ENCODE measurements at places on chromosomes 2 and 18.

DNA sequence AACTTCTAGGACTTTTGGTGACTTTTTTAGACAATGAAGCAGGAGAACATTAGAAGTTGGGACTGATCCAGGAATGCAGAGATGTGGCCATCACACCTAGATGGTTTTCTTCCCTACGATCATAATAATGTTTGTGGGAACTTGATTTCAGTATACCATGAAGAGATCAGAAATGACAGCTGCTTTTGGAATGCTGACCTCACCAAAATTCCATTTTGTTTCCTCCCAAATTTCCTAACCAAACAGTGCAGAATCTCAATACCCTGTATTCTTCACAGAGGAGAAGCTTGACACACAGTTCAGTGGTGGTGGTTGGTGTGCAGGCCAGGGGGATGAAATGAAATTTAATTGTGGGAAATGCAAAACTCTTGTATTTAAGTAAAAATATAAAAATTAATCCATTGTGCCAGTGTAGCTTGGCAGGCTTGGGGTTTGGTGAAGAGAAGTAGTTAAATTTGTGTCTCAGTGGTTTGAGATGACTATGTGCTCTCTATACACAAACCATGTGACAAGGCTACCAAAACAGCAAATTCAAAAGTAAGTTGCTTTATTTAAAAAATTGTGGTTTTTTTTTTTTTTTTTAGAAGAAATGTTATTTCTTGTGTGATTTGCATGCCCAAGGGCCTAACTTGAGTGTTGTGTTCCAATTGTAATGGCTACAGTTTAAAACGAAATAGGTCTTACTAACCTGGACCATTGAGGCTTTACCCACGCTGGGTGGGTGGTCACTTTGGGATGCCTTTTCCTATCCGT lies 252.4 kb downstream of the LPIN1 start:
- H3K4me1 ChIP-seq: peaks cover 4% of the 10 kb centered on the region
- H3K36me3 ChIP-seq: no peaks in the 10 kb centered on the region
- H3K27ac ChIP-seq: no peak overlapping the region
- peaks cover 25% of the 10 kb centered on the region for H3K27me3 ChIP-seq

DNA sequence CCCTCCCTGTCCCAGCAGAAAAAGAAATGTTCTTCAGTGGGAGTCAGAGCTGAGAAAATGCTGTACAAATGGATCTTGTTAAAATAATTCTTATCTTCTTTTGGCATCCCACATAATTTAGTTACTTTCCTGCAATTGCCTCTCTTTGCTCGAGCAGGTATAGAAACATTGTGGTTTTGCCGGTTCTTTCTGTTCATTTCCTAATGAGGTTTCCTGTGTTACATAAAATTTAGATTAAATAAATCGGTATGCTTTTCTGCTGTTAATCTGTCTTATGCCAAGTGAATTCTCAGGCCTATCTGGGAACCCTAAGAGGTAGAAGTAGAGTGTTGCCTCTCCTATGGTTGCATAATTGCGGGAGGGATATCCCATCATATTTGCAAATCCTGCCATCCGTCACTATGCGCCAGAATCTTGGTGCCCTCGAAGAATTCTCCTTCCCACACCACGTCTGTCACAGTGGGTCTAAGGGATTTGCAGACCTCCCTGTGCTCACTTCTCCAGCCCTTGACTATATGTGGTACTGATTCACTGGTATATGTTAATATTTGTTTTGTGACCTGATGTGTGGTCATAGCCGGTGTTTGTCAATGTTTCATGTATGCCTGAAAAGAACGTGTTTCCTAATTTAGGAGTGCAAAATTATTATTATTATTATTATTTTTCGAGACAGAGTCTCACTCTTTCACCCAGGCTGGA lies 12.2 kb upstream of the HDAC4 start:
- no peaks in the 10 kb centered on the region for H3K36me3 ChIP-seq
- no peak overlapping the region for H3K27ac ChIP-seq
- H3K4me3 ChIP-seq: no peak overlapping the region
- peaks cover 11% of the 10 kb centered on the region for H3K27me3 ChIP-seq
- DNase-seq: no peak

DNA sequence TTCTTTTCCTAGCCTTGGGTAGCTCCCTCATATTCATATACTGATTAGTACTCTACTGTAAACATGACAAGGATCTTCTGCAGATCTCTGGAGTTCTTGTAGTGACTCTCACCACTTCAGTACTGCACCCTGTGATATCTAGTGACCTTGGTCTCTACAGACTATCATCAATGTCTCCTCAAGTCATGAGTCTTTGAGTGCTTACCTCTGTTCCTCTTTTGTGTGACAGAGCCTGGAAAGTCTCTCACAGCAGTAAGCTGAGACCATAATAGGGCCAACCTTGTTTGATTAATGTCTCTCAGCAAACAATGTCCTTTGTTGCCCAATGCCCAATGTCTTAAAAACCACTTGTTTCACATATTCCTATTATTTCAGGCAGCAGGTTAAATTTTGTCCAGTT lies 34.2 kb upstream of the BAZ2B start:
- no peaks in the 10 kb centered on the region for H3K36me3 ChIP-seq
- H3K27ac ChIP-seq: no peak overlapping the region
- no peak overlapping the region for H3K4me3 ChIP-seq
- H3K4me1 ChIP-seq: no peaks in the 10 kb centered on the region
- no peaks in the 10 kb centered on the region for H3K27me3 ChIP-seq
- no peak for DNase-seq

DNA sequence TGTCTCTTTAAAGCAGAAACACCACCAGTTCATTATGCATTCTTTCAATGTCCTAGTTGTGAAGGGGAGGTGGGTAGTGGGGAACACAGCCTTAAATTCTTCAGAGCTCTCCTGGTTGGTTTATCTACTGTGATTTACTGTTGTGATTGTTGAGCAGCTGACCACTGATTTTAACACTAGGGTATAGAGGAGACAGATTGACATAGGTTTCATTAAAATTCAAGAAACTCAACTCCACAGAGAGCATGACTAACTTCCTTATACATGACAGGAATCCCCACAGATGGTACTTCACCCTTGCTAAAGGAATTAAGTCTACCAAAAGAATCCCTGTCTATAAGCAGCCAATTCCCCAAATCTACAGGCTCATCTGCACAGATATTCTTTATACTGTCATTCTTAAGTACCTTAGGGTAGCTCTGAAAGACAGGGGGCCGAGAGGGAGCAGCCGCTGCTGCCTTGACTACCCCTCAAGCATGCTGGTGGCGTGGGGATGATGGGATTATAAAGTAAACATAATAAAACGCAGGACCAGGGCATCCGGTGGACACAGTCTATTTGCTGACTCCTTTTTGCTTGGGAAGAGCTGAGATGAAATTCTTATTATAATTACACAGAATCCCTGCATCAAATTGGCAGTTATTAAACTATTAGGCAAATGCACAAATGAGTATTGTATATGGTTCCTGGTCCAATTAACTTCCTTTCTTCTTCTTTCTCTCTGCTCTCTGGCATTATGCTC lies 1377.6 kb upstream of the PIK3C3 start:
- no peaks in the 10 kb centered on the region for H3K4me1 ChIP-seq
- H3K27me3 ChIP-seq: no peaks in the 10 kb centered on the region
- no peak for DNase-seq
- no peak overlapping the region for H3K4me3 ChIP-seq
- H3K36me3 ChIP-seq: no peaks in the 10 kb centered on the region

DNA sequence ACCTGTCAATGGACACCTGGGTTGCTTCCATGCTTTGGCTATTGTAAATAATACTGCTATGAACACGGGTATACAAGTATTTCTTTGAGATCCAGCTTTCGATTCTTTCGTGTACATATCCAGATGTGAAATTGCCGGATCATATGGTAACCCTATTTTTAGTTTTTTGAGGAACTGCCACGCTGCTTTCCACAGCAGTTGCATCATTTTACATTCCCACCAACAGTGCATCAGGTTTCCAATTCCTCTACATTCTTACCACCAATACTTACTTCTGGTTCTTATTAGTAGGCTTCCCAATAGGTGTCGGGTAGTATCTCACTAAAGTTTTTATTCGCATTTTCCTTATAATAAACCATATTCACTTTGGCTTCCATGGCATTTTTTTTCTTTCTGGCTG lies 69.6 kb downstream of the PID1 start:
- no peak overlapping the region for H3K4me3 ChIP-seq
- no peaks in the 10 kb centered on the region for H3K36me3 ChIP-seq
- no peak overlapping the region for H3K27ac ChIP-seq
- no peaks in the 10 kb centered on the region for H3K4me1 ChIP-seq
- H3K27me3 ChIP-seq: no peaks in the 10 kb centered on the region
- no peak for DNase-seq

DNA sequence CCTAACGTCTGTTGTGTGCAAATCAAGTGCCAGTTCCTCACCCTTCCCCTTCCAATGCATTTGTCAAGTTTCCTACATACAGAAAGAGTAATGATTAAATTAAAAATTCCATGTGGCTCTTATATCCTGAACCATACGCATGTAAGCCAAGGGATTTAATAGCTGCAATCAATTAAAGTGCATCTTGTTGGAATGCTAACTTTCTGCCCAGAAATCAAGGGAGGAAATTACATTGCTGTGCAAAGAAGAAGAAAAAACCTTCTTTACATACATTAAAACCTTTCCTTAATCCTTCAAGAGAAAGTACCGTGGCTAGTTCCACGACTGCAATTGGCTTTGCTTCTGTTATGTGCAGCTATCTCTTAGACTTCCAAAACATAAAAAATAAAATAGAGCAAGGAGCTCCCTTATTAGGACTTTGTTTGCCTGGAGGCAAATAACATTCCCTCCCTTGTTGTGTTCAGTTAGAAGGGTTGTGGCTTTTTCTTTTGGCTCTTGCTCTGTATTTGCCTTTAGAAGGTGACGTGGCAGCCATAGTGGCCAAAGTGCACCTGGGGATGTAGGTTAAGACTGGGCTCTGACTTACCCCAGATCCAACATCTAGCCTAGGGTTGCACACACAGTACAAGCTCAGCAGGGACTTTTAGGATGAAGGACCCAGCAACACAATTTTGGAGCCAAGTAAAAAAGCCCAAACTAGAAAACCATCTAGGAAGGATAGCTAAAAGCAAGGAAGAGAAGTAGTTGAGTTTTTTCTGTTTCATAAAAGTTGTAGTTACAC lies 158.3 kb downstream of the ANTXR1 start:
- H3K4me3 ChIP-seq: no peak overlapping the region
- H3K4me1 ChIP-seq: no peaks in the 10 kb centered on the region
- DNase-seq: no peak
- H3K36me3 ChIP-seq: no peaks in the 10 kb centered on the region
- H3K27ac ChIP-seq: no peak overlapping the region
- peaks cover 29% of the 10 kb centered on the region for H3K27me3 ChIP-seq

- peaks cover 6% of the 10 kb centered on the region for H3K4me1 ChIP-seq
- no peak overlapping the region for H3K27ac ChIP-seq
- no peaks in the 10 kb centered on the region for H3K27me3 ChIP-seq
Observed at GRCh38 chr2:28717339-28717758, 34.3 kb upstream of the PPP1CB start.

- no peak overlapping the region for H3K4me3 ChIP-seq
- H3K36me3 ChIP-seq: no peaks in the 10 kb centered on the region
- H3K4me1 ChIP-seq: peaks cover 13% of the 10 kb centered on the region
- H3K27ac ChIP-seq: no peak overlapping the region
- DNase-seq: no peak
Observed at GRCh38 chr18:31701744-31702143, 17.4 kb upstream of the B4GALT6 start.

Data from activated CD4-positive, alpha-beta T cell treated with anti-CD3 and anti-CD28 coated beads, Interleukin-2, amount 10 ng/mL, durations not matched to agents 7 days and 5 days (primary cell).